ENCODE measurements at places on chromosomes 7 and 10. TPM values are rescaled to one million over a fixed set of nuclear protein-coding genes. Genes with fewer than 3 reads are reported as not detected.
A peak's percentile ranks its signal among the peaks of the same experiment; 100 is the strongest.

DNA sequence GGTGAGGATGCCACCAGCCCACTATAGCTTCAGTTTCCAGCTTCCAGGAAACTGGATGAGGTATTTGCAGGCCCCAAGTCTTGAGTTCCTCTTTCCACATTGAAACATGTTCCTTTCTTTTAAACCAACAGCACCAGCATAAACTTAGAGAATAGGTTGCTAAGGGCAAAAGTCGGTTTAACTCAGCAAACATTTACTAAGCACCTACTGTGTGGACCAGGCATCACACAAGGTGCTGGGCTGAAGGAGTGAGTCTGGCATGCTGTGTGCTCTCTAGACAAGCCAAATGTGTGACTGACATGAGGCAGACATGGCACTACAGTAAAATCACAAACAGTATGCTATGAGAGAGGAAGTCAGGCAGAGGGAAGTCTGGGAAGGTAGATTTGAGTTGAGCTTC is 11.0 kb upstream of the RASSF4 start:
- DNase-seq = no peak
- H3K36me3 ChIP-seq = no peaks in the 10 kb centered on the region
- no peak overlapping the region for H3K27ac ChIP-seq
- no peaks in the 10 kb centered on the region for H3K4me1 ChIP-seq

DNA sequence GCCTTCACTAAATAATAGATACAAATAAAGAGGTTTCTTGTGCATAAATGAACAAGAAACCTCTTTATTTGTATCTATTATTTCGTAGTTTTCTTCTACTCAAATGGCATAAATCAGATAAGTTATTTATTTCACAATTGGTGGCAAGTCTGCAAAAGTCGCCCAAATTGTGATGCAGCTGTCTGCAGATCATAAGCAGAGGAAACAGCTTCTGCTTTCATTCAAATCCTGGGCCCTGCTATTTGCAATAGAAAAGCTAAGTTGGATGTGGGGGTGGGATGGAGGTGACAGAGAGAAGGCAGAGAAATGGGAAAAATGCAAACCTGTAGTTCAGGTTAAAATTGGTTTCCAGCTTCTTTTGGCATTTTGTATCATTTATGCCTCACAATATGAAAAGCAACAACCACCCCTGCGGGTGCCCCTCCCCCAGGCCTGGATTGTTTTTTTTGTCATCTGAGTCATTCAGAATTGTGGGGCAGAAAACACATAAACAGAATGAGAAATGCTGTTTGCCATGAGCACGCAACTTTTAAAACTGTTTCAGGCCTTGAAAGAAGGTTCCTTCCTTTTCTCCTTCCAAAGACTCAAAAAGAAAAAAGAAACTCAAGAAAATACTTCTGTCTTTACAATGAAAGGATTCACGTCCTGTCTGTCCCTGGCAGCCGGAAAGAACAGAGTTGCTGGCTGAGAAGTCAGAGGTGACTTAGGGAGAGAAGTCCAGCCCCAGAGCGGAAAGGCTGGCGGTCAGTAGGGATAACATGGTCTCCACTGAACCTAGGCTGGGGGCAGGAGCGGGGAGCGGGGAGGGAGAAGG is 132.9 kb downstream of the BAMBI start:
- no peaks in the 10 kb centered on the region for H3K36me3 ChIP-seq
- no peak overlapping the region for H3K4me3 ChIP-seq
- peaks cover 29% of the 10 kb centered on the region for H3K27me3 ChIP-seq

DNA sequence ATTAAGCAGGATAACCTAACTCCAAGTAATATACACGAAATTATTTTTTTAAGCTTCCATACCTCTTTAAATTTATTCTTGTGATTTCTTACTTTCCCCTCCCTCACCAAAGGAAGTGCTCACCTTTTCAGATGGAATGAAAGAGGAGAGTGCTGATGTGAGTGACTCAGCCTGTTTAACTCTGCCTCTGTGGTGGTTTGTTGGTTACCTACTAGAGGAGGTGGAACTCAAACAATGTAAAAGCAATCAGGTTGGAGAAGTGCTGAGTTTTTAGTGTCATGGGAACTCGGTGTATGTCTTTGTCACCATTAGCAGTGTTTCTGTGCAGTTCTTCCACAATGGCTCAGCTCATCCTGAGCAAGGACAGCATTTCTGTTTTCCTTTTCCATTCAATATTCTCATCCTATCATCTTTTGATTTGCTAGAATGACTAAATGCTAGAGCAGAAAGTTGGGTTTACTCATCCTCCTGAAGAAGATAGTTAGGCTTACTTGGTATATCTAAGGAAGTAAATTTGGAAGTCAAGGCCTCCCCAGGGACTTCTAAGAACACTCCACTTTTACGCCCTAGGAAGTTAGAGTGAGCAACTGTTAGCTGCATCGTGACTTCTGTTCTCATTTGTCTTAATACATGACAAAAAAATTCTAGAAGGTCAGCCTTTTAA is 6.0 kb downstream of the ADD3 start:
- no peaks in the 10 kb centered on the region for H3K27me3 ChIP-seq
- H3K36me3 ChIP-seq = peaks cover 51% of the 10 kb centered on the region
- peak overlapping the region; percentile 45 for H3K4me3 ChIP-seq
- H3K4me1 ChIP-seq = peaks cover 82% of the 10 kb centered on the region
- peak overlapping the region; percentile 85 for H3K27ac ChIP-seq

- H3K36me3 ChIP-seq = no peaks in the 10 kb centered on the region
- no peak overlapping the region for H3K4me3 ChIP-seq
- peaks cover 5% of the 10 kb centered on the region for H3K27me3 ChIP-seq
- no peak overlapping the region for H3K27ac ChIP-seq
Observed at GRCh38 chr10:4280461-4281189, 495.6 kb upstream of the KLF6 start.

GRCh38 chr10:118501637-118502440 is 93.6 kb downstream of the PRLHR start:
- peaks cover 2% of the 10 kb centered on the region for H3K4me1 ChIP-seq
- no peak for DNase-seq
- H3K27me3 ChIP-seq = peaks cover 13% of the 10 kb centered on the region
- H3K36me3 ChIP-seq = no peaks in the 10 kb centered on the region
- no peak overlapping the region for H3K27ac ChIP-seq

- peaks cover 9% of the 10 kb centered on the region for H3K4me1 ChIP-seq
- no peaks in the 10 kb centered on the region for H3K36me3 ChIP-seq
- H3K27me3 ChIP-seq = peaks cover 2% of the 10 kb centered on the region
- no peak overlapping the region for H3K4me3 ChIP-seq
- H3K27ac ChIP-seq = no peak overlapping the region
Observed at GRCh38 chr10:86553639-86554038, 32.0 kb upstream of the WAPL start.

GRCh38 chr10:110017052-110017451 is 9.3 kb downstream of the ADD3 start:
- H3K4me3 ChIP-seq = no peak overlapping the region
- no peaks in the 10 kb centered on the region for H3K27me3 ChIP-seq
- H3K4me1 ChIP-seq = peaks cover 80% of the 10 kb centered on the region
- DNase-seq = no peak
- peaks cover 56% of the 10 kb centered on the region for H3K36me3 ChIP-seq

DNA sequence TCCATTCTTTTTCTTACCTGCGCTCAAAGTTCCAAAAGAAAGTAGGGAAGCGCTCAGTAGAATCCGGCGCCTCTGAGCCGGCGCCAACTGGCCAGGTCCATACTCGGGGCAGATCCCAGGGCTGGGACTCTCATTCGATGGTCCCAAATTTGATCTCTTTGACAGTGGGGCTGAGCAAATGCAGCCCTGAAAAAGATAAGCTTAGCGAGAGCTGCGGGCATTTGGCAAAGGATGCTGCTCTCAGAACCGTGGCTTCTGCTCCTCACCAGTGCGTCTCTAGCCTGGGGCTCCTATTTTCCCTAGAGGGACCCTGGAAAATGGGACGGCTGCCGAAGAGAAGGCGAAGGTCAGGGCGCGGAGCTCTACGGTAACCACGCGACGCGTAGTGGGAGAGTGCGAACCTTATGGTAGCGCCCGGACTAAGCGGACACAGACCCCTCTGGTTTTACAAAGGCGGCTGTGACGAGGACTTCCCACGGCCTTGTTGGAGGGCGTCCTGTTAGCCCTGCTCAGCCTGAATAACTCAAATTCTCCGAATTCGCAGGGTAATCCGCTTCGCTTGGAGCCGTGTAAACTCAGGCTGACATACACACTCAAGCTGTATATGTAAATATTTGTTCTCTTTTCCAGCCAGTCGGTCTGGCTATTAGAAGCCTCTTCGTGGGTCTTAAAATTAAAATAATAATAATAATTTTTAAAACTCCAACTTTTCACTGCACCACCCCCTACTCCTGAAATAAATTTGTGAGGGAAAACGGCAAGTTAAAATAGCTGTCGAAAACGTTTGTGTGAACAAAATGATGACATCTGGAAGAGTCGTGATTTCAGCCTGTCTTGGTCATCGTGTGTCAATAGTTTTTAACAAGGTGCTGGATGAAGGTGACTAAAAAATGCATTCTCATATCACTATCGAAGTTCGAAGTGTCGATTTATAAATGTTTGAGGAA is 869 bp upstream of the TBX20 start:
- H3K27ac ChIP-seq = peak overlapping the region; percentile 77
- peaks cover 88% of the 10 kb centered on the region for H3K27me3 ChIP-seq
- no peak for DNase-seq
- peaks cover 8% of the 10 kb centered on the region for H3K36me3 ChIP-seq
- H3K4me1 ChIP-seq = peaks cover 32% of the 10 kb centered on the region
- peak overlapping the region; percentile 38 for H3K4me3 ChIP-seq

DNA sequence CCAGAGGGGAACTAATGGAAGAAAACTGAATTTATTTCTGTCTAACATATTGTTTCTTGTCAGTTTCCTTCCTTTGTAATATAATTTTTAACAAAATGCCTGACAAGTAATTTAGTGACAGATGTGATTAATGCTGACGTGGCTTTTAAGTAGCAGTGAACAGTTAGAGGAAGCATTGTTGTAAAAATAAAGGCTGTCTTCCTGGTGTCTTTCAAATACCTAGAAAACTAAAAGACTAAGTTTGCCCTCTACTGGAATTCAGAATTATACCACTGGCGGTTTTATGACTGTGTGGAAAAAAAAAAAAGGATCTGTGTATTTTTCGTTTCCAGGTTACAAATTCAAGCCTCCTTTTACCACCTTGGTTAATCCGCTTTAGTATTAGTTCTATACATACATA is 217.1 kb upstream of the DPP6 start:
- H3K27ac ChIP-seq = no peak overlapping the region
- no peaks in the 10 kb centered on the region for H3K36me3 ChIP-seq
- H3K4me1 ChIP-seq = no peaks in the 10 kb centered on the region
- no peak for DNase-seq
- H3K27me3 ChIP-seq = no peaks in the 10 kb centered on the region
- no peak overlapping the region for H3K4me3 ChIP-seq

DNA sequence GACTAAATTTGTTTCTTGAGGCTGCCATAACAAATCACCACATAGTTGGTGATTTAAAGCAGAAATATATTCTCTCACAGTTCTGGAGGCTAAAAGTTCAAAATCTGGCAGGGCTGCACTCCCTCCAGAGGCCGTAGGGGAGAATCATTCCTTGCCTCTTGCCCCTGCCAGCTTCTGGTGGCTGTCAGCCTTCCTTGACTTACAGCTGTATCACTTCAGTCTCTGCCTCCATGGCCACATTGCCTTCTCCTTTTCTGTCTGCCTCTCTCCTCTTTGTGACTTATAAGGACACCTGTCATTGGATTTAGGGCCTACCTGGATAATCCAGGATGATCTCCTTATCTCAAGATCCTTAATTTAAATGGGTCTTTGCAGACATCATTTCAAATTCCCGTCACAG is 5.8 kb upstream of the LRRC4 start:
- no peak overlapping the region for H3K4me3 ChIP-seq
- no peaks in the 10 kb centered on the region for H3K36me3 ChIP-seq
- H3K27ac ChIP-seq = no peak overlapping the region
- no peaks in the 10 kb centered on the region for H3K4me1 ChIP-seq
- H3K27me3 ChIP-seq = peaks cover 13% of the 10 kb centered on the region

DNA sequence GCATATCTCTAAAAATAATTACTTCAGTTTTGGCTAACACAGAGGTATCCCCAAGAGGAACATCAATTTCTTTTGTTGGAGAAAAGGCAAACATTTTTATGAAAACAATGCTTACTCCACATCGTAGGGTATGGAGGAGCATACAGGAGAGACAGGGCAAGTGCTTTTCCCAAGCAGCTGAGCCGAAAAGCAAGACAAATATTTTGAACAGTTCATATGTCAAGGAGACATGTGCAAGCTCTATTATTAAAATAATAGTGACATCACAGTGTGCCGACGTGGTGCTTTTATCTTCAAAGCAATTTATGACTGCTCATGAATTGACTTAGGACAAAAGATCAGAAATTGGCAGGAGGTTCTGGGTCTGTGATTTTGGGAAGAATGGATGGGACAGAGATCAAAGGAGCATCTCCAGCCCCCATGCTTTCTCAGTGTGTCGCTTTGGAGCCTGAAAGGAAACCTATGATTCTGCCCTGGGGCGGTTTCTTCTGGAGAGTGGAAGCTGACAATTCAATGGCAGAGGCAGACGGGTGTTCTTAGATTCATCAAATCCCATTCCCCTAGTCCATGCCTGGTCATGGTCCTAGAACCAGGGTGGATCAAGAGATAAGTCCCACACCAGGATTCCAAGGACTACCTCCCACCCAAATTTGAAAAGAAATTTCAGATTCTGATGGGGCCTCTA is 97.1 kb downstream of the JCAD start:
- no peak overlapping the region for H3K27ac ChIP-seq
- no peaks in the 10 kb centered on the region for H3K36me3 ChIP-seq
- no peak for DNase-seq

DNA sequence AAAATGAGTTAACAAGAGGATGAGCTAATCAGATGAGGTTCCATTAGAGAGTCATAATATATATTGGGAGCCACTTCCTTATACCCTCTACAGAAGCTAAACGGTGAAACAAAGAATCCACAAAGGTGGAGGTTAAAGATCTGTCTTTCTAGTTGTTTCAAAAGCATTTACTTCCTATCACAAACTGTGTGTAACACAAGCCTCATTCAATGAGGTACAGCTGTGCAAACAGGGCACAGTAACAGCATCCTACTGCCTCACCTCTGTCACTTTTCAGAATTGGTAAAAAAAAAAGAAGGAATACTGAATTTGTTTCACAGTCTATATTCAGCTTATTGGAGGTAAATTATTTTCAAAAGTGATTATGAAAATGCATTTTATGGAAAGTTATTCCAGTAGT is 128.7 kb downstream of the AGMO start:
- no peak overlapping the region for H3K27ac ChIP-seq
- no peaks in the 10 kb centered on the region for H3K27me3 ChIP-seq
- H3K4me3 ChIP-seq = no peak overlapping the region
- H3K36me3 ChIP-seq = no peaks in the 10 kb centered on the region
- DNase-seq = no peak

DNA sequence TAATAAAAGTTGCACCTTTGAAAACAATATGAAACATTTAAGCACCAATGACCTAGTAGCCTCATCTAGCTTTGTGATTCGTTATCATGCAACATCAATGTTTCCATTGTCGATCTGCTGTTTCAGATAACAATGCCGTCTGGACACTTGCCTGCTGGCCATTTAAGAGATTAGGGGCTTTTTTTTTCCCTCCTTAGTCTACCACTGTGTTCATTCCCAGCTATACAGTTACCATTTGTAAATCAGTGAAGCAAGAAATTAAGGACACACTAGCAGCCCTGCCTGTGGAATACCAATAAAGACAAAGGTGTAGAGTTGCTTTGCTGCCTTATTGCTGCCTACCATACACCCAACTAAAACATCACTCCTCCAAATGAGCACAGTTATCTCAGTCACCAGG is 37.6 kb upstream of the MYO3A start:
- no peaks in the 10 kb centered on the region for H3K27me3 ChIP-seq
- DNase-seq = no peak
- no peak overlapping the region for H3K27ac ChIP-seq
- H3K36me3 ChIP-seq = no peaks in the 10 kb centered on the region
- H3K4me1 ChIP-seq = no peaks in the 10 kb centered on the region
- no peak overlapping the region for H3K4me3 ChIP-seq

CAV1 gene
- not detected for total RNA-seq

RTKN2 gene
- 8.8 TPM for total RNA-seq

PRXL2A gene
- 5.7 TPM for total RNA-seq

ATOH7 gene
- not detected for total RNA-seq

AOC1 gene
- total RNA-seq = not detected

UNC5B gene
- not detected for total RNA-seq

TCF7L2 gene
- total RNA-seq = 0.81 TPM
